ENCODE measurements at places on chromosomes 6 and 20.

- no peak for DNase-seq
Observed at GRCh38 chr20:49915118-49915379, 280 bp downstream of the SPATA2 start.

GRCh38 chr6:131258816-131259476 is 123.7 kb downstream of the AKAP7 start:
- no peak for DNase-seq

GRCh38 chr20:20955892-20956291 is 150.3 kb downstream of the LINC00237 start:
- DNase-seq: no peak

GRCh38 chr6:34638834-34639736 is 57.5 kb downstream of the ILRUN start:
- no peak for DNase-seq

- no peak for DNase-seq
Observed at GRCh38 chr20:38197217-38197616, 32.1 kb upstream of the TGM2 start.

DNA sequence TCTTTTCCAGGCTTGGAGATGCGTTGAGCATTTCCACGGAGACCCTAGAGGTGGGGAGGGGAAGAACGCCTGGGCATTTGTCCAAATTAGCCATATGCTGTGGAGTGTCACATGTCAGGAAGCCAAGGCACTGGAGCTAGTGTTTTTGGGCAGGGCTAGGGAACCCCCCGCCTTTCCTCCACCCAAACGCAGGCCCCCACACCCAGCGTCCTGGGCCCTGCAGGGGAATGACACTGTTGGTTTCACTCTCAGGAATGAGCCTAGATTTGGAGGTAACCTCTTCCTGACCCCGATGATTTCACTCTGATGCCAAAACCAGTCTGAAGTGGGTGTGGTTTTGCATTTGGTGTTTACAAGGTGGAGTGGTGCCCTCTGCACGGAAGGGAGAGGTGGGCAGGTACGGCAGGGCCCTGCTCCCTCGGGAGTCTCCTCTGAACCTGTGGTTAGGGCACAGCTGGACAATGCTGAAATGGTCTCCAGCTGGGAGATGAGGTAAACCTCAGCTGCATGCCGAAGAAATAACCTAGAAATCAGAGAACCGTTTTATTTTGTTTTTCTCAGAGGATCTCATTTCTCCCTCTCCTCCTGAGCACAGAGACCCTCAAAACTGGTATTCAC is 29.5 kb downstream of the MTHFD1L start:
- peak; percentile 85 for DNase-seq

DNA sequence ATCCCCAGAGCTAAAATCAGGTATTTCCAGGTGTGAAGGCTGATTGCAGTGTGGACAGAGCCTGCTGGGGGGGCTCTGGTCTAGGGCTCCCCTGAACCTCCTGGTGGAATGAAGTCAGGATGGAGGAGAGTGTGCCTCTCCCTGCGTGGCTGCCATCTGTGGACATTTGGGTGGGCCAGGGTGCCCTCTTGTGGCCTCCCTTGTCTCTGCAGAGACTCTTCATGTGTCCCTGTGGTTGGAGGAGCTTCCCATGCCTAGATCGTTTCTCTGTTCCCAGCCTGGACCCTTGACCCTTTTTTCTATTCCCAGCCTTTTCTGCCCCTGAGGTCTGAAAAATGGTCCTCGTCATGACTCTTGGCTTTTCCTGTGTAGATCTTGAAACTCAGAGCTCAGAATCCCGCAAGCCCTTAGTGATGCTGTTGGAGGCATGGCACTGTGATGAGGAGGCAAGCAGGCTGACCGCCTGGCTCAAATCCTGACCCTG is 9.9 kb upstream of the PSMF1 start:
- peak; percentile 48 for DNase-seq

DNA sequence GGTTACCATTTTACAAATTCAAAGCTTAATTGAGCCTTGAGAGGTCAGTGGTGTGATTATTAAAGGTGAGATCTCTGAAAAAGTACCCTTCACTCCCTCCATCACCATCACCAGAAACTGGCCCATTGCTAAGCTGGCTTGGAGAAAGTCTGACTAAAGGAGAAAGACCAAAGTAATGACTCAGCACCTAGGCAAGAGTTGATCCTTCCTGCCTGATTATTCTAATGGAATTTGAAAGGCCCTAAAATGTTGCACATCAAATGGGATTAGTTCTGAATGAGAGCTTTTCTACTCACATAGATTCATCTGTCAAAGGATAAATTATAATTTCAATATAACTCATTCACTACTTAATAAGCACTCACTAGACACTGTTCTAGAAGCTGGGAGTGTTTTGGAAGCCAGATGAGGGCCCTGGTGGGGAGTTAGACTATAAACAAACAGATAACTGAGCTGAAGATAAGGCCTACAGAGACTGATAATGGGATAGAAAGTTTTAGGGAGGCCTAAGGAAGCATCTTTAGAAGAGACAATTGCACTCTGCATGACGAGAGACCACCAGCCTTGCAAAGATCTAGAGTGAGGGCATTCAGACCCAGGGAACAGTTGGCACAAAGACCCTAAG is 366.7 kb downstream of the SYNE1 start:
- no peak for DNase-seq

DNA sequence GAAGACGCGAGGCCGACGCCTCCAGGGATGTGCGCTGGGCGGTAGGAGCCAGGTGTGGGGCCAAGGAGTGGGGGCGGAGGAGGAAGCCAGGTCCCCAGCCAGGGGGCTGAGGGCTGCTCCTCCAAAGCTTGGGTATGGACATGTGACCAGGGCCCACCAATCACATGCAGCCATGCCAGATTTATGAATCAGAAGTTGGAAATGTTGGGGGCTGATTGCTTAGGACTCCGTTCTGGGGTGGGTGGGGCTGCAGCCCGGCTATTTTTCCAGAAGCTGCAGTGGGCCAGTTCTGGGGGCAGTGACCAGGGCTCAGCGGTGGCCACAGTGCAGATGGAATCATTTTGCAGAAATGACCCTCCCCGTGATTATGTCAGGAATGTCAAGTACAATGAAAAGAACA is 96.0 kb downstream of the CEBPB start:
- DNase-seq: peak; percentile 53

DNA sequence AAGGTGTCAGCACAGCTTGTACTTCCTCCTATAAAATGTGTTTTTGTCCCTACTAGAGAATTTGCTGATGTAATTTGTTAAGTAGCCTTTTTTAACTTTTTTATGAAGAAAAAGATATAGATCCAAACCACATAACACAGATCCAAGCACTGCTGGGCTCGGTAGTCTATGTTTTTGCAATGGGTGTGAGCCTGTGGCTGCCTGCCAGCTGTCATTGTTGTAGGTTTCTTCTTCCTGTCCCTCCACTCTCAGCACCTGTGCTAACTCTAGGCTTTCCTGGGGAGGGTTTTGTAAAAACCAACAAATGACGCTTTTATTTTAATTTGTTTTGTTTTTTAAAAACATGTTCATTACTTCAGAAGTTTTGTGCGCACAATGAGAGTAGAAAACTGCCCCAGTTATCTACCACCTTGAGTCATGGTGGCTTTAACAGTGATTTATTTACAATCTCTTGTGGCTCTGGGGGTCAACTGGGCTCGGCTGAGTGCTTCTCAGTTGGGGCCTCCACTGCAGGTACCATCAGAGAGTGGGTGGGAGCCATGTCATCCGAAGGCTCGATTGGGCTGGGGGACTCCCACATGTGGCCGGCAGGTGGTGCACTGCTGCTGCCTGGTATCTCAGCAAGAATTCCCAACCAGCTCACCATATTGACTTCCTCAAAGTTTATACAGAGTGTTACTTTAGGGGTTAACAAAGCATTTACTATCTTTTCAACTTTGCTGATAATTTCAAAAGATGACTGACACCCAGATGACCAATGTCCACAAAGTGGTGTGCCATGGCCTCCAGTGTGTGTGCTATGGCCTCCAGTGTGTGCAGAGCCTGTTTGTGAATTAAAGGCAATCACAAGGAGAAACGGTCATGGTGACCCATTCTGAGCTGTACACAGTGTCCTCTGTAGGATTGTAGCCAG is 3.0 kb upstream of the CCR6 start:
- DNase-seq: no peak

DNA sequence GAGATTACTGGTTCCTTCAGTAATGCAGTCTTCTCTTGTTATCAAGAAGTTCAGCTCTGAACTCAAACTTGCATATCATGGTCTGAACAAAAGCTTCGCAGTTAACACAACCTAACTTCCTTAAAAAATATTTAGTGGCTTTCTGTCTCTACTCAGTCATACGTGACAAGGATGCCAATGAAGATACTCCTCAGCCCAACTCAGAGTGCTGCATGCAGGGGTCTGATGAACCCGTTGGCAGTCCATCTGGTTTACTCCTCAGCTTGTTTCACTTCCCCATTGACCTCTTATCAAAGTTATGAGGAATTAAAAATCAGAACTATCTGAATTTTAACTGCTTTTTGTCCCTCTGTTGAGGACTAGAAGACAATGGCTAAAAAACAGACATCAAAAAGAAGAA is 56.6 kb upstream of the RIN2 start:
- DNase-seq: no peak

DNA sequence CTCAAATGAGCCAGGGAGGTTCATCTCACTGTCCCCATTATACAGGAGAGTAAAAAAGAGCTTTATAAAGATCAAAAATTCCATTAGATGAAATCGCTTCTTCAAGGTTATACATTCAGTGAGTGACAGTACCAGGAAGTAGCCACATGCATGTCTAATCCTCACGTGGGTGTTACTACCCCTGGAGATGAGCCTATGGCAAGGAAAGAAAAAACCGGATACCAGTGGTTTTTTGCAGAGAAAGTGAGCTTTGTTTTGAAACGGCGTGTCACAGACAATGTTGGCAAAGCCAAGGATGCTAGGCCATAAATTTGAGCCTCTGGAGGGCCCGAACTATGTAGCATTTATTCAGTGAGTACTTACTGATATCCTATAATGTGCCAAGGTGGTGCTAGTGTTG is 215.0 kb upstream of the RIN2 start:
- no peak for DNase-seq

- DNase-seq: no peak
Observed at GRCh38 chr6:40523505-40524172, 63.5 kb downstream of the LRFN2 start.

GRCh38 chr6:116996842-116997241 is 119.8 kb downstream of the RFX6 start:
- DNase-seq: no peak

- DNase-seq: no peak
Observed at GRCh38 chr6:91886183-91886795, 1299.4 kb upstream of the MAP3K7 start.

DNA sequence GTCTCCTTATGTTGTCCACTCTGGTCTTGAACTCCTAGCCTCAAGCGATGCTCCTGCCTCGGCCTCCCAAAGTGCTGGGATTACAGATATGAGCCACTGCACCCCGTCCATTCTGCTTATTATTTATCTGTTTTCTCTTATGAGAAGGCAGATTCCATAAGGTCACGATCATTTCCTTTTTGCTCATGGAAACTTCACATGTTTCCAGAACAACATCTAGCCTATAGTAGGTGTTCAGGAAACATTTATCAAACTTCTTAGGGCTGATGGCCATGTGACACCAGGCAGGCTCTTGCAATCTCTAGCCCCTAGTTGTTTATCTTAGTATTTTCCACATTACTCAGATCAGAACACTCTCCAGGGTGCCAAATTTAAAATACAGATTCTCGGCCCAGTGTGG is 61.2 kb downstream of the ZFP64 start:
- no peak for DNase-seq

DNA sequence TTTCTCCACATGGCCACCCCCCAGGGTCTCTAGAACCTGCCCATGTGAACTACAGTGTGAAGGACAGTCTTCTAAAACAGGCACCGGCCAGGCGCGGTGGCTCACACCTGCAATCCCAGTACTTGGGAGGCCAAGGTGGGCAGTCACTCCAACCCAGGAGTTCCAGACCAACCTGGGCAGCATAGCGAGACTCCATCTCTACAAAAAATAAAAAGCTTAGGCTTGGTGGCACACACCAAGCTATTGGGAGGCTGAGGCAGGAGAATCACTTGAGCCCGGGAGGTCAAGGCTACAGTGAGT is 13.7 kb downstream of the ACSS1 start:
- DNase-seq: peak; percentile 7

DNA sequence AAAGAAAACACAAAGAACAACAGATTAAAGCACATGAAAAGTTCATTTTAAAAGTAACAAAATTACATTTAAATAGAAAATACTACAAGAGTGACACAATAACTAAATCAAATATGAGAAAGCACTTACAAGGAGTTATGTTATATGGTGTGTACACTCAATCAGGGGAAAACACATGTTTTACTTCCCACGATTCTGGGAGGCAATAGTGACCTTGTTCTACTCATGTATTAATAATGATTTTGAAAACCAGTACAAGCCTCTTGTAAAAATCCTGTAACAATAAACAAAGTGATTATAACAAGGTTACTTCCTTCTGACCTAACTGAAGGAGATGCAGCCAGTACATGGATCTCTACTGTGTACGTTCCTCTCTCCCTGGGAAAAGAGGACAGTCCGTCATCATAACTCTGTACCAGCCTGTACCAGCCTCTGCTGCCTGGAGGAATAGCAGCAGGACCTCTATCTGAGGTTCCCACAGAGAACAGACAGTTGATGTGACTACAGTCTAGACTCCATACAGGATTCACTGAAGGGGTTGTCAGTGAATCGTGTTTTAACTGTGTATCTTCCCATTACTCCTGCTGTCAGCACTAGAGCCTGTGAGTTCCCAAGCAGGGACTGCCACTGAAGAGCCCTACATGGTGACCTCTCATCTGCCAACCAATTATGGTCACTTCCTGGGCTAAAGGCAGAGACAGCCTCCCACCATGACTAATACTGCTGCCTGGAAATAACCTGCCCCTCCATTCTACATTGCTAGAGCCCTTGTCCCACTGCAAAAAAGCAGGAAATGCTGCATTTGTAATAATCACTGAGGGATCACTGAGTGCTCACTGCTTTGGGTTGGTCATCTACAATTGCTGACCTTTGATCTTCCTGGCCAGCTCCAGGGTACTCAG is 149.7 kb downstream of the KIF16B start:
- DNase-seq: no peak

- DNase-seq: no peak
Observed at GRCh38 chr20:2691127-2691526, 1.5 kb upstream of the EBF4 start.

- DNase-seq: no peak
Observed at GRCh38 chr6:119343167-119343566, 6.4 kb downstream of the MAN1A1 start.

- DNase-seq: no peak
Observed at GRCh38 chr20:51811514-51812128, 9.3 kb upstream of the SALL4 start.

GRCh38 chr20:37457921-37458320 is 63.1 kb upstream of the NNAT start:
- no peak for DNase-seq

DNA sequence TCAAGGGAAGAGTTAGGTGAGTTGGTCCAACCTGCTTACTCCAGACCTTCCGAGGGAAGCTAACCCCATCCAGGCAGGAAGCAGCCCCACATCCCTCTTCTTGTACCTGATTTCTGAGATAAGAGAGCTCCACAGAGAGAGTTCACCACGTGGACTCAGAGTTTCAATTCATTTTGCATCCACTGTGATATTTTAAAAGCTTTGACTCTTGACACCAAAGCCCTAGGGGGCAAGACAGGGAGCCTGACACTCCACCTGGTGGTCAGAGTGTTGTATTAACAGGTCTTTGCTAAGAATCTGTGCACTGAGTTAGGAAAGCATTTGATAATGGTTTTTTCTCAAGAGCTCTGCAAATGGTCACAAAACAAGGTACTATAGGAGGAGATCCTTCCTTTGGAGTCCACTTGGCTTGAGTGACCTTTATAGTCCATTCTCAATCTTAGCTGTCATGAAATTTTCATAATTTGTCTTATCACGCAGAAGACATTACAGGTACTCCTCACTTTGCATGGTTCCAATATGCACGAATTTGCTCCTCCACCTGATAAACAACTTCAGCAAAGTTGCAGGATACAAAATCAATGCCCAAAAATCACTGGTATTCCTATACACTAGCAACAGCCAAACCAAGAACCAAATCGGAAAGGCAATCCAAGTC is 56.2 kb upstream of the RIPOR2 start:
- DNase-seq: peak; percentile 62
